ENCODE measurements at places on chromosomes 2 and 18.

- DNase-seq, result no peak
Measured at GRCh38 chr2:12824351-12824777, 107.6 kb downstream of the TRIB2 start.

- DNase-seq, result no peak
Measured at GRCh38 chr2:188369365-188369764, 77.7 kb downstream of the GULP1 start.

- DNase-seq, result peak; percentile 90
Measured at GRCh38 chr2:26033270-26033817, 540 bp upstream of the RAB10 start.

GRCh38 chr2:226759768-226760167 is 39.9 kb downstream of the IRS1 start:
- no peak for DNase-seq

DNA sequence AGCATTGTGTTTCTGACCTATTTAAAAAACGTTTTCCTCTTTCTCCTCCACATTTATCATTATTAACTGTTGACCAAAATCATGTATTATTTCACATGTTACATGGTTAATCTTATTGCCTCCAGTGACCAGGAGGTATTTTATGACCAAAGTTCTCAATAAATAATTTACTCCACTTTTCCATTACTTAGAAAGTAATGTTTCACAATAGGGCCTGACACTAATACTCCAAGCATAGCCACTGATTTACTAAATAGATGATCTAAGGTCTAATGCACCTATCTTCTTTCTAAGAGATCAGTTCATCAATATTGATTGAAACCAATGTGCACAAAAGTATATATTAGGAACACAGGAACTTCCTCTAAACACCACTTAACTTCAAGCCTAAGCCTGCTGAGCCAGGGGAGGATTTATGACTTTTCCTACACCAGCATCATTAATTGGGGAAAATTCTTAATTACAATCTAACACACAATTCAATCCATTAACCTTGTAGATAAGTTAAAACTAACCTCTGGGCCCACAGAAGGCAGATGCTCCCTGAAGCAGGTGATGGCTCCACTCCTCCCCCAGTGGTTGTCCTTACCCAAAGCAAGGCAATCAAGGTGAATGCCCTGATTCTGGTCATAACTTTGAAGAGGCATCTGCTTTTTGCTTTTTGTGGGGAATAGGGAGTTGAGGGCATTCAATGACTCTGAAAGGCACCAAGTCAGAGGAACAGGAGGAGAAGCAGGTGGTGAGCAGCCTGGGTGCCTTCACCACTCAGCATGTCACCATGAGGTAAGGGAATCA is 33.9 kb downstream of the RBMS1 start:
- no peak for DNase-seq

- no peak for DNase-seq
Measured at GRCh38 chr2:46012618-46013240, 284.5 kb upstream of the EPAS1 start.

DNA sequence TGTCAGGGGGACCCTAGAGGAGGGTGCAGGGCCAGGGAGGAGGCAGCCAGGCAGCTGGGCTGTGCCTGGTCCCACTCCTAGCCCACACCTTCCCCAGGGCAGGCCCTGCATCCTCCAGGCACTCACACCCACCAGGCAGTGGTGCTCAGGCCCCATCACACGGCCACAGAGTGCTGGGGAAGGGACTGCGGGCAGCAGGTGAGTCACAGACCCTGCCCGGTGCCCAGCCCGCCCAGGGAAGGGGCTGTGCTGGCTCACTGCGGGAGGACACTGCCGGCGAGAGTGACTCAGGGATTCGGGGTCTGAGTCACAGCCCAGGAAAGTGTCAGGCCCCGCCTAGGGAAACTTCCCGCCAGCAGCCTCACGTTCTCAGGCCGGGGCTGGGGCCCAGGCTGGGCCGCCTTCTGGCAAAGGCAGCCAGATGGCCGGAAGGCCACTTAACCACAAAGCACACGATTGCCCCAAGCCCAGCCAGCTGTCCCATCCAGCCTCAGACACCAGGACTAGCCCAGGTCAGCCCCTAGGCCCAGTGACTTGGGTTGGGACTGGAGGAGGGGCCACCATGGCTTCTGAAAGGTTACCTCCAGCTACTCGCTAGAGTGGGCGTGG is 42.2 kb downstream of the BIN1 start:
- DNase-seq, result peak; percentile 96

- no peak for DNase-seq
Measured at GRCh38 chr18:26074246-26074645, 16.2 kb downstream of the SS18 start.

- no peak for DNase-seq
Measured at GRCh38 chr2:128754246-128754724, 435.6 kb upstream of the HS6ST1 start.
